ENCODE measurements at places on chromosomes 2 and 18.

DNA sequence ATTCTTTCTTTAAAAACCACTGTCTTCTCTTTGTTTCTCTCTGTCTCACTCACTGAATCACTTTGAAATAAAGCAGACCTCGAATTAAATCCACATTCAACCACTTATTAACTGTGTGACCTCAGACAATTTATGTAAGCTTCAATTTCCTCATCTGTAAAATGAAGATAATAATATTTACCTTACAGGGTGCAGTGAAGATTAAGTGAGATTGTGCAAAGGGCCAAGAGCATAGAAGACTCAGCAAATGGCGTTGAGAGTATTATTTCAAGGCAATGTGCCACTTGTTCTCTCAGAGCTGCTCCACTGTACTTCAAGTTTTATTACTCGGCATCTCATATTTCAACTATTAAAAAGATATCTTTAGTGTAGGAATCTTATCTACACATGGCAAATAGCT lies 454.2 kb upstream of the HNRNPA3 start:
- no peak for DNase-seq

DNA sequence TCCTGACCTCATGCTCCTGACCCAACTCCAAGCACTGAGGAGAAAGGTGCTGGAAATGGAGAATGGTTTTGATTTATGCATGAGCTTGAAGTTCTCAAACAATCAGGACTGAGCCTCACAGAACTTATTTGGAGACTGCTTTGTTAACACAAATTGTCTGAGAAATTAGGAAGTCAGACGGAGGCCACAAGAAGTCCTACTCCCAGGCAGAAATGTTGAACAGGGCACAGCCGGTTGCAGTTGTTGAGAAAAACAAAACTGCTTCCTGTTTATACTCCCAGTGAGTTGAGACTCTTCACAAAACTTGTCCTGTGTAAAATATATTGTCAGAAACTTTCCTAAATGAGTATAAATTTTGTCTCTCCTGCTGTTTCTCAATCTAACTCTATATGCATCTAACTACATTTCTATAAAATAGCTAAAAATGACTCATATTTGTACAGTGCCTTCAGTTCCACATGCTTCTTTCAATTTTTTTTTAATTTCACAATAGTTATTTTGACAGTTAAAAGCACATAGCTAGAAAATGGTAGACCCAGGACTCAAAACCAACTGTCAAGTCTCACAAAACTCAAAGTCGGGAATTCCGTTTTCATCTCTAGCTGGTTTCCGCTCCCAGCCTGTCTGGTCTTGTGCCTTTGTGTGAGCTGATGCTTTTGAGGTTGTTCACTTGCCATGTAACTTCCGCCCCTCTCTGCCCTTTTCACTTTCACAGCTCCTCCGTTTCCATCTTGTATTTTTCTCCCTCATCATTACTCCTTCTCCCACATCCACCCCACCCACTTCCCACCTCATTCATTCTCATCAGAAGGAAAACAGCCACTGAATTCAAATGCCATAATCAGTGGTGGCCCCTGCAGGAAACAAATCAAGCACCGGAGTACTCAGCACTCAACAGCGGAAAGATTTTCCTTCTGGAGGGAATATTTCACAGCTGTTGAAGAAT lies 215.0 kb downstream of the SUCLG1 start:
- DNase-seq: no peak

GRCh38 chr18:50806208-50806616 lies 13.6 kb downstream of the MRO start:
- no peak for DNase-seq

- DNase-seq: no peak
These were observed 45.1 kb downstream of the NTSR2 start for GRCh38 chr2:11624893-11625292.

DNA sequence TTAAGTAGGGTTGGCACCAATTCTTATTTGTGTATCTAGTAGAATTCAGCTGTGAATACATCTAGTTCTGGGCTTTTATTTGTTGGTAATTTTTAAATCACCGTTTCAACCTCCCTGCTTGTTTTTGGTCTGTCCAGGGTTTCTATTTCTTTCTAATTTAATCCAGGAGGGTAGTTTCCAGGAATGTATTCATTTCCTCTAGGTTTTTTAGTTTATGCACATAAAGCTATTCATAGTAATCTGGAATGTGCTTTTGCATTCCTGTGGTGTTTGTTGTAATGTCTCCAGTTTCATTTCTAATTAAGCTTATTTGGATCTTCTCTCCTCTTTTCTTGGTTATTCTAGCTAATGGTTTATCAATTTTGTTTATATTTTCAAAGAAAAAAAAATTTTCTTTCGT lies 1361.8 kb upstream of the DDX18 start:
- no peak for DNase-seq

GRCh38 chr18:22417496-22418188 lies at the start of gene CTAGE1:
Gene CTAGE1 (minus strand): TSS chr18:22417915. CDS start chr18:22417811, 104 bp downstream.
- DNase-seq: no peak

- no peak for DNase-seq
These were observed 193.9 kb downstream of the FIGN start for GRCh38 chr2:163541943-163542342.

- DNase-seq: no peak
These were observed 183.6 kb downstream of the SMAD7 start for GRCh38 chr18:48767090-48767690.

- DNase-seq: no peak
These were observed 1160.1 kb downstream of the RPIA start for GRCh38 chr2:89851583-89851905.

DNA sequence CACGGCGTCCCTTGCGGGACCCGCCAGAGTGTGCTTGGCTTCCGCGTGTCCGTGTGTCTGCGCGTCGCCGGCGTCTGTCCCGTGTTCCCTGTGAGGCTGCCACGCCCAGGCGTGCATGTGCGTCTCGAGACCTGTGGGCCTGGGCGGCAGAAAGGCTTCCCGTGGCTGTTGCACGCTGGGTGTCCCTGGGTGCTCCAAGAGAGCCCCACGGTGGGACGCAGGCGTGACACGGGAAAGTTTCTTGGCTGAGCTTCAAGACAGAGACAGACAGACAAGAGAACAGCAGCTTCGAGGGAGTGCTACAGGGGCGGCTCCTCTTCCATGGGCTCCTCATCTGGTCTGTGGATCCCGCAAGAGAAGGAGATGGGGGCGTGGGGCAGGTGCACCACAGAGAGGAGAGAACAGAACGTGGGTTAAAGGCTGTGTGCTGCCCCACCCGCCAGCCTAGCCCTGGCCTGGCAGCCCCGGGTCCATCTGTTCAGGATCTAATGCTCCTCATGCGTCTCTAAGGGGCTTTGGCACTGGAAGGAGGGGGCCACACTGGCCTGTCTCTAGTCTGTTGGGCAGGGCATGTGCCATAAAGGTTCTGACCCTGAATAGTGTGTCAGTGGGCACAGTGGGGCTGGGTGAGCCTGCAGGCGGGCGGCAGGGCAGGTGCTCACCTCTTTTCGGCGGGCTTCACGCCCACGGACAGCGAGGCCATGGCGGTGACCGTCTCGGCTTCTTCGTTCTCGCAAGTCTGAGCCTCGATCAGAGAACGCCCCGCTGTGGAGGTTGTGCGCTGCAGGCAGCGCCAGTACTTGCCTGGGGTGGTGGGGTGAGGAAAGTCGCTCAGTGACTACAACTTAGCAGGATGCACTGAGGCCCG lies 205.1 kb downstream of the TWIST2 start:
- DNase-seq: no peak

DNA sequence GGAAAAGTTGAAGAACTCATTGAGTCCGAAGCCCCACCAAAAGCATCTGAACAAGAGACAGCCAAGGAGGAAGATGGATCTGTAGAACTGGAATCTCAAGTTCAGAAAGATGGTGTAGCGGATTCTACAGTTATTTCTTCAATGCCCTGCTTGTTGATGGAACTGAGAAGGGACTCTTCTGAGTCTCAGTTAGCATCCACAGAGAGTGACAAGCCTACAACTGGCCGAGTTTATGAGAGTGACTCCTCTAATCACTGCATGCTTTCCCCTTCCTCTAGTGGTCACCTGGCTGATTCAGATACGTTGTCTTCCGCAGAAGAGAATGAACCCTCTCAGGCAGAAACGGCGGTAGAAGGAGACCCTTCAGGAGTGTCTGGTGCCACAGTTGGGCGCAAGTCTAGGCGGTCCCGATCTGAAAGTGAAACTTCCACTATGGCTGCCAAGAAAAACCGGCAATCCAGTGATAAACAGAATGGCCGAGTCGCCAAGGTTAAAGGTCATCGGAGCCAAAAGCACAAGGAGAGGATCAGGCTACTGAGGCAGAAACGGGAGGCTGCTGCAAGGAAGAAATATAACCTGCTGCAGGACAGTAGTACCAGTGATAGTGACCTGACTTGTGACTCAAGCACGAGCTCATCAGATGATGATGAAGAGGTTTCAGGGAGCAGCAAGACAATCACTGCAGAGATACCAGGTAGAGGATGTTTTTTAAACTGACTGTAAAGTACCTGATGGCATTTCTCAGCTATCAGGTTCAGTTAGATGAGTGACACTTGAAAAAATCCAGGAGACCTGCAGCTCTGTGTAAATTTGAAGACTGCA lies 111.9 kb downstream of the HAUS1 start:
- no peak for DNase-seq

GRCh38 chr2:85861180-85861579 lies 27.6 kb downstream of the ST3GAL5 start:
- DNase-seq: no peak

DNA sequence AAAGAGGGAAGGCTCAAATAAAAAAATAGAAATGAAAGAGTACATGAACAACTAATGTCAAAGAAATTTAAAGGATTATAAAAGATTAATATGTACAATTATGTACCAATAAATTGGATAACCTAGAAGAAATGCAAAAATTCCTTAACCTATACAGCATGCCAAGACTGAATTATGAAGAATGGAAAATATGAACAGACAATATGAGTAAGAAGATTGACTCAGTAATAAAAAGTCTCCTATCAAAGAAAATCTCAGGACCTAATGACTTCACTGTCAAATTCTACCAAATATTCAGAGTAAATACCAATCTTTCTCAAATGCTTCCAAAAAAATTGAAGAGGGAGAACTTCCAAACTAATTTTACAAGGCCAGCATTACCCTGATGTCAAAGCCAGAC lies 120.2 kb upstream of the SPOPL start:
- no peak for DNase-seq

DNA sequence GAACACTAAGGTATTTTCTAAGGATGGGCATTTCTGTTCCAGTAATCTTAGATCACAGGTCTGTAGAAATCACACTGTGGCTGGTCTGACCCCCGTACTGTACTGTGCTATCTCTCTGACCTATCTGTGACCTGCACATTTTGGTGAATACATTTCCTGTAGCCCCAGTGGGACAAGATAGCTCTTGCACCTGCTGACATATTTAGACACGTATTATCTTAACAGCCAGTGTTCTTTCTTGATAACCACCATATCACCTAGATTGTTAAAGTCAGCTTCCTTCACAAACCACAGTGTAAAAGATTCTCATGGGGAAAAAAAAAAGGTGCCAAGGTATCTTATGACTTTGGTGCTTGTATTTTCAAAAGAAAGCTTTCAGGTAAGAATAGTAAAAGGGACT lies 39.8 kb upstream of the TMEM247 start:
- DNase-seq: no peak

DNA sequence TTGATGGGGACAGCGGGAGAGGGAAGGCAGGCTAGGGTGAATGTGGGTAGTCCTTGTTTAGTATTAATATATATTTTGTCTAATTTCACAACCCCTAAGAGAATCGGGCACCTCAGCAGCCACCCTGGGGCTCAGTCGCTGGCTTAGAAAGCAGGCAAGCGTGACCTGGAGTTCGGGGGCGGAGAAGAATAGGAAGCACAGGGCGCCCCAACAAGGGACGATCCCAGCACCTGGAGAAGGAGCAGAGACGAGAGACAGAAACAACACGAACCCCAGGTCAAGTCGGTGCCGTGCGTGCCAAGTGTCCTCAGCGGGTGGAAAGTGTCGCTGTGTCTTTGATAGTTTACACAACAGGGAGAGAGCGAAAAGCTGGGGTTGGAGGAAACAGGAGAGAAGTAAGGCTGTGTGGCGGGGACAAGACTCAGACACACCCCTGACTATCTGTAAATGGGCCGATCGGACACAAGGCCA lies 95.4 kb downstream of the NFATC1 start:
- DNase-seq: no peak

DNA sequence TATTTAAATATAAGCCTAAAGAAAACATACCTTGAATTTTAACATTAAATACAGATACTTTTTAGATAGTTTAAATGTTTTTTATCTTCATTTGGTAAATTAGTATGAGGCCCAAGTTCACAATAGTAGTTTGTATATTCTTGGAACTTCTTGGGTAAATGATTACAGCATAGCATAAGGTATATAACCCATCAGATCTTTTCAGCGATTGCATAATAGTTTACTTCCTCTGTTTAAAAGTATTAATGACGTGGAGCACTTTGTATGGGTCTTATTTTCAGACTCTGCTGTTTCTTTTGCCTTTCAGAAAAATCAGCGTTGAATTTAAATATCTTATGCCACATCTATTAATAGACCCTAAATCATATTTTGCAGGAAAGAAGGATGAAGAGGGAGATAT lies 60.2 kb downstream of the CHRNA1 start:
- no peak for DNase-seq

DNA sequence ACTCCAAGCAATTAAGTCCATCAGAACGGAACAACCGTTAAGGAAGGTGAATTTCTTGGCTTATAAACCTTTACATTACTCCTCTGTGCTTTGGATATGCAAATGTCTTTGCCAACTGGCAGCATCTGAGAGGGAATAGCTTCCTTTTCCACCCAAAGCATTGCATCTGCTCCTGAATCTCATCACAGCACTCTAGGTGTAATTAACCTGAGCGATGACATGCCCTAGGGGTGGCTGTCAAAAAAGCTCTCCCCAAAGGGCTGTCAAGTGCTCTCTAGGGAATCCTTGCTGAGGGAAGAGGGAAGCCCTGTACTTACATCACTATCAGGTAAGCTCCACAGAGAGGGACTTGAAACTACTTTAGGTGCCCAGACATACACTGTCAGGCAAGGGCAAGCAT lies 5.5 kb upstream of the SMARCAL1 start:
- DNase-seq: no peak

DNA sequence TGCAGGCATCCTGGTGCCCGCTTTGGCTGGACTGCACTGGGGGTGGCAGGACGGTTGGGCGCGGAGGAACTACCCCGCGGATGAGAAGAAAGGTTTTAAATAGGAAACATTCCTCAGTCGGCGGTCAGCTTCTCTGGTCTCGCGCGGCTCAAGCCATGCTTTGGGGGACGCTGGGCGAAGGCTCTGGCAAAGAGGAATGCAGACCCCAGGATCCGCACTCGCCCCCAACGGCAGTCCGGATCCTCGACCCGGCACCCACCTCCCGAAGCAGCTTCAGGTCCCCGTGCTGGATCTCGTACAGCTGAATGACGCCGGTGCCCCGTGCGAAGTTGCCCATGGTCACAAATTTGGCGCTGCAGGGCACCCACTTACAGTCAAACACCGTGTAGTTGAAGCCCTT lies 686 bp upstream of the PNO1 start:
- no peak for DNase-seq

DNA sequence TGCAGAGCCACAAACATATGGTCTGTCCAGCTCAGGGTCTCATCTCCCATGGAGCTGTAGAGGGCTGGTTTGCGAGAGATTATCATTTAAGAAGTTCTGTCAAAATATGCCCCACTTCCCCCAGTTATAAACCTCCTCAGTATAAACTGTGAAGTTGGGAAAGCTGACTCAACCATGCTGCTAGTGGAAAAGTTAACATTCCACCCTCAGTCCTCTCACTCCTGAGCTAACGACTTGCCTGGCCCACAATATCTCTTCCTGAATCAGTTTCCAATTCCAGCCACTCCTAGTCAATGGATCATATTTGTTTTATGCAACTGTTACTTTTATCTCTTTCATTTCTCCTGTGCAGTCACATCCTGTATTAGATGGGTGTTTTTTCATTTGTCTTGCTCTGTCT lies 326.2 kb downstream of the SETBP1 start:
- DNase-seq: no peak

- no peak for DNase-seq
These were observed 24.0 kb downstream of the KIF1A start for GRCh38 chr2:240795916-240796510.
